Activated CD4-positive, CD25-positive, alpha-beta regulatory T cell (primary cell): ENCODE measurements at places on chromosomes 12 and 14.

GRCh38 chr14:66009089-66009488 lies 477.1 kb upstream of the CCDC196 start:
- DNase-seq = no peak

DNA sequence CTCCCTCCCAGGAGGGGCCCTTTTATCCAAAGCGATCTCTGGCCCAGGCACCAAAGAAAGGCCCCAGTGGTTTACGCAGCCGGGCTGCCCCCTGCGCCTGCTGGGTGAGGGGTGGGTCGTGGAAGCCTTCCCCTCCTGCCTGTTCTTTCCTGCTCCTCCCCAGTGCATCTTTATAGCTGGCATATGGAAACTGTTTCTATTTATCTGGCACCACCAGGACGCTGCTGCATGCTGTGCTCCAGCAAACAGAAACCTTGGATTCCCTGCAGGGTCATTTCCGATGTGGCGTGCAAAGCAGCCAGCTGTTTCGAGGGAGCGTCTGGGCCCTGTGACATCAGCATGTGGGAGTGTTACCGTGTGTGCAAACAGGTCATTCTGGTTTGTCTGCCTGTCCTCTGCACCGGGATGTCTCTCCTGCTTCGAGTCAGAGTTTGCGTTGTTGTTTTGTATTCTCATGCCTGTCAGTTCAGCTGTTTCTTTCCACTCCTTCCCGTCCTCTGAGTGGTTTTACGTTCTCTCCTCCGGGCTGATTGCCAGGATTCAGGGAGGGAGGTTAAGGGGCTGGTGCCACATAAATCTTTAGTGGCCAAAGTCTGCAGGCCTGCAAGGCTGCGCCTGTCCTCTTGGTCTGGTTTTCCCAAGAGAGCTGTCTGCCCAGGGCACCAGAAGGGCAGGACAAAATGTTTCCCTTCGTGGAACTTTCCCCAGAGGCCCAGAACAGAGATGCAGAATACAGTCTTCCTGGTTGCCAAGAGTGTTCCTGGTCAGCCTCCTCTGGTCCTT lies 24.6 kb downstream of the TPCN1 start:
- no peak for DNase-seq

GRCh38 chr12:28413460-28414109 lies 223.3 kb downstream of the CCDC91 start:
- DNase-seq = no peak

GRCh38 chr14:97106166-97106565 lies 309.0 kb downstream of the VRK1 start:
- no peak for DNase-seq

- no peak for DNase-seq
Observed at GRCh38 chr12:128797119-128798118, 26.3 kb downstream of the SLC15A4 start.

GRCh38 chr12:82740129-82741000 lies 53.7 kb downstream of the TMTC2 start:
- DNase-seq = no peak

DNA sequence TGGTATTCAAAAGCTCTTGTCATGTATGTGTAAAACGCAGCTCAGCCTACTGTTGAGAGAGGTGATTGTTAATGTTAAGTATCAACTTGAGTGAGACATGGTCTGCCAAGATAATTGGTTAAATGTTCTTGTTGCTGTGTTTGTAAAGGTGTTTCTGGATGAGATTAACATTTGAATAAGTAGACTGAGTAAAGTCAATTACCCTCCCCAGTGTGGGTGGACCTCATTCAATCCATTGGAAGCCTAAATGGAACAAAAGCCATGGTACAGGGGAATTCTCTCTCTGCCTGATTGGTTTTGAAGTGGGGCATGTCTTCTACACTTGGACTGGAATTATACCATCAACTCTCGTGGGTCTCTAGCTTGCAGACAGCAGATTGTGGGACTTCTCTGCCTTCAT lies 63.8 kb upstream of the RERGL start:
- no peak for DNase-seq

DNA sequence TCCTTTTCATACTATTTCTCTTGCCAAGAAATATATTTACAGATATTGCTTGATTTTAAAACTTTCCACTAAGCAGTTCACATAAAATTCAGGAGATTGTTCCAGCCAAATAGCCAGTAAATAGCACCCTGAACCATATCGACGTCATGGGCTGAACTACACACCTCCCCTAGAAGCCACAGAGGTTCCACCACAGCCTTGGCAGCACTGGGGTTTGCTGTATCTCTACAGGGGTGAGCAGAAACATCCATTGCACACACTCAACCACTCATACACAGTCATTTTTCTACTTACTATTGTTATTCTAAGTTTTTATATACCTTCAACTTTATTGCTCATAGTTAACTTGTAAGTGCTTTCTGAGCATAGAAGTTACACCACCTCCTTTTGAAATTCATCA lies 8.1 kb upstream of the EIF2S3B start:
- no peak for DNase-seq

- no peak for DNase-seq
Observed at GRCh38 chr12:94267921-94268471, 119.6 kb downstream of the PLXNC1 start.

- no peak for DNase-seq
Observed at GRCh38 chr14:34030864-34031263, 80.0 kb upstream of the EGLN3 start.

GRCh38 chr14:102544747-102545460 lies 35.3 kb upstream of the ANKRD9 start:
- DNase-seq = no peak
